ENCODE measurements at places on chromosomes 4 and X.

DNA sequence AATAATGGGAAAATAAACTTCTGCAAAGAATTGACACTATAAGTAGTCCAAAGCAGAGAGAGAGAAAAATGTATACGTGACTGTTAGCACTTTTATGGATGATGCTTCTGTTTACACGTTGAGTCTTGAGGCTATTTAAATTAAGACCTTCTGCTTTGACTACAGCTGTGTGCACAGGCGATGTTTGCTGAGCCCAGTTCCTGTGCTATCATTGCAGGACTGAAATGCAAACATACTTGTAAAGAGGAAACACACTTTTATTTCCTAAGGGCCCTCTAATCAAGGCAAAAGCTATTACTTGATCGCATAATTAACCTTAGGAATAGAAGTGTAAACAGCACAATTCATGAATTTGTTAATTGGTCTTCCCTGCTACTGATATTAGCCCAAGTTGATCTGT lies 226.9 kb downstream of the FBXW7 start:
- DNase-seq: no peak

DNA sequence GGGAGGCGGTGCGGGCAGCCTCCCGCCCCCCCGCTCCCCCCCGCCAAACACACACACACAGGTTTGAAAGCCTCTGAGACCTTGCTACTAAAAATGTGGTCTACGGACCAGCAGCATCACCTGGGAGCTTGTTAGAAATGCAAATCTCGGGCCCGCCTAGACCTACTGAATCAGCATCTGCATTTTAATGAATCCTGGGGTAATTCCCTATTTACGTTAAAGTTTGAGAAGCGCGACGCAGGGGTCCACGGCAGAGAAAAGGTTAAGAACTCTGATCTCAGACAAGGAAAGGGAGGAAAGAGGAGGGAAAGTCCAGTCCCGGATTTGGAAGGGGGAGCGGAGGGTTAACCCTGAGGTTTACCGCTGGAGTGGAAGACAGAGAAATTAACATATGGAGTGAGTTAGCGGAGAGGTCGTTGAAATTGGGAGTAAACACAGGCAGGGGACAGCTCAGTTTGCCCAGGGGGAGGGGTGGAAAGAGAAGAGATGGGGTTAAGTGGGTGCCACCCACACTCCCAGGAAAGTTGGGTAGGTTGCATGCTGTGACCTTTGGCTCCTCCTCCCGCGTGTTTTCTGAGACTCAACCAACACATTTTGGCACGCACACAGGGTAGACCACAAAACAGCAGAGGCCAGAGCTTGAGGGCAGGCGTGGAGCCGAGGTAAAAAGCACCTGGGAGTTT lies 483.6 kb downstream of the BCOR start:
- DNase-seq: no peak

- no peak for DNase-seq
These were observed 8.3 kb upstream of the AGA start for GRCh38 chr4:177450426-177451107.

GRCh38 chr4:133637161-133637560 lies 488.1 kb downstream of the PCDH10 start:
- no peak for DNase-seq

DNA sequence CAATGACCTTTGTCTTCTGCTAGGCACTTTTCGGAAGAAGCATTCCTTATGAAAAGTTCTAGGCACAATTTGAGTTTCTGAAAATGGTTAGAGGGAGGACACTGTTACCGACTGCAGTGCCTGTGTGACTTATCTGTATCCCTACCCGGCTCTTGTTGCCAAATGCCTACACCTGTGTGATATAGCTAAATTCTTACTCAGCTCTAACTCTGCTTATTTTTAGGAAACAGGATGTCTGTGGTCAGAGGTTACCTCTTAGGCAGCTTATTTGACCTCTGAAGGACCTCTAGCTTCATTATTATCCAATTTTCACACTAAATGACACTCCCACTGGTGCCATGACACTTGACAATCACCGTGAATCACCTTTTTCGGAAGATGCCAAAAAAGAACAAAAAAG lies 561.1 kb upstream of the SMIM31 start:
- no peak for DNase-seq

- DNase-seq: no peak
These were observed 946 bp downstream of the ANXA3 start for GRCh38 chr4:78552389-78553042.

GRCh38 chr4:575281-576141 lies 584 bp downstream of the TMEM271 start:
- DNase-seq: peak; percentile 17

- peak; percentile 30 for DNase-seq
These were observed 23.5 kb upstream of the IL2 start for GRCh38 chr4:122479935-122480416.

- no peak for DNase-seq
These were observed 32.3 kb downstream of the PTCHD1 start for GRCh38 chrX:23366914-23367313.

- no peak for DNase-seq
These were observed 648 bp upstream of the SCD5 start for GRCh38 chr4:82799006-82799881.

- no peak for DNase-seq
These were observed 514.4 kb downstream of the RPA4 start for GRCh38 chrX:97398030-97398551.

GRCh38 chrX:6019076-6019475 lies 209.6 kb downstream of the NLGN4X start:
- no peak for DNase-seq

GRCh38 chr4:109026588-109026987 lies 263.7 kb upstream of the ETNPPL start:
- DNase-seq: no peak

DNA sequence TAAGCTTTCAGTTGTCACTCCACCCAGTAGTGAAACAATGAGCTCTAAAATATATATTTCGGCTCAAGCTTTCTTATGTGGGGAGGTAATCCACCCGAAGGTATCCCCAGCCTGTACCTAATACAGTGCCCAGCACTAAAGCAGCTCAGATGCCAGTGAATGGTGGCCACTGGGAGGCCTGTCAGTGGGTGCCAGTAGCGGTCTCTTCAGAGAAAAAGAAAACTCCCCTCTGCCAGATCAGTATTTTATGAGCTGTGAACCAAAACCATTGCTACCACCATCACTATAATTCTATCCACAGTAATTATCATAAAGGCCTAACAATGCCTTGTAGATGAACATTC lies 835 bp upstream of the NFKB1 start:
- peak; percentile 45 for DNase-seq

DNA sequence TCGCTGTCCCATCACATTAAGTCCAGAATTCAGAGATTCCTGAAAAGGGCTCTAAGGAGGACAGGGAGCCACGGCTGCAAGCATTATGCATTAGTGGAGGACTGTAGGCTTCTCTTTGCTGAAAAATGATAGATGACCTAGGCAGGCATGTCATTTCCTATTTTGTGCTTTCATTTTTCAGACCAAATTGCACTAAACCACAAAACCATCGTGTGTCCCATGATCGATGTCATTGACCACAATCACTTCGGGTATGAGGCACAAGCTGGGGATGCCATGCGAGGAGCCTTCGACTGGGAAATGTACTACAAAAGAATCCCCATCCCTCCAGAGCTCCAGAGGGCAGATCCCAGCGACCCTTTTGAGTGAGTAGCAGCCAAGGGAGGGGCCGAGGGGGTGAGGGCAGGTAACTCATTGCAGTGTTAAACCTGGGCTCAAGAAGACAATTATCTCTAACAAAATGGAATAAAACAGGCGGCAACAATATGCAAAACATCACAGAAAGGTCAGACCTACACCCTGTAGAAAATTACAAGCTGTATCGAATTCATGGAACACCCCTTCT lies 355.2 kb upstream of the GALNT7 start:
- DNase-seq: peak; percentile 49

GRCh38 chr4:63717384-63717783 lies 691.9 kb downstream of the TECRL start:
- DNase-seq: no peak

- DNase-seq: no peak
These were observed 43.2 kb upstream of the FUNDC1 start for GRCh38 chrX:44585866-44586265.

DNA sequence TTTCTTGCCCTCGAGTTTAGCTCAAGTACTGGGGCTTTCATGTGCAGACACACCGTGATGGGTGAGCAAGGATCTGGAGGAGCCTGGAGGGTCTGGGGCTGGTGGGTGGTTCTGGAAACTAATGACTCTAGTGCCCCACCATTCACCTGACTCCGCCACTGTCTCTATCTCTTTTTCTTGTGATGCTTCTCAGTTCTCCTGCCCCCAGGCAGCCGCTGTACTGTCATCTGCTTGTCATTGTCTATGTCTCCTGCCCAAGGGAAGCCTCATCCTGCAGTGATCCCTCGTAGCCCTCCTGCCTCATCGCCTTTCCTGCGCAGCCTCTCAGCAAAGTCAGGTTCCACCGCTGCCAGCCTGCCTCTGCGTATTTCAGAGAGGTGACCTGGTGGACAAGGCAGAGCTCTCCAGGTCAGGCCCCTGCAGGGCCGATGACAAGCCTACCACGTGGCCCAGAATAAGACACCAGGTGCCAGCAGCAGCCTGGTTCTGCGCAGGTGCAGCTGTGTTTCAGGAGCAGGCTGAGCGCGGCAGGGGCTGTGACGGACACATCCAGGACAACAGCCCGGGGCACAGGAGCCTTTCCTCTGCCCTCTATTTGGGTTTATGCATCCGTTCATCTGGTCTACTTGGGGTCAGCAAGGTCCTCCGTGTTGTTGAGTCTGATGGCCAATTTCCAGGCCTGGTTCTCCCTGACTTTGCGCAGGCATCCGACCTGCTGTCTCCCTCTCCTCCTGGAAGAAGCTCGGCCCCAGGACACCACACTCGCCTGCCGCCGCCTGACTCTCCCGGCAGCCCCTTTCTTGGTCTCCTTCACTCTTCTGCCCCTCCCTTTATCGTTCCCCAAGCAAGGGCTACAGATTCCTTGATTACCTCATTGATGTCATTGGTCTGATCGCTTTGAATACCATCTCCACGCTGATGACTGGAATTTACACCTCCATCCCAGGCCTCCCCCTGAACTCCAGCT lies 30.9 kb upstream of the CDKN2AIP start:
- no peak for DNase-seq

- DNase-seq: no peak
These were observed 72.3 kb downstream of the NYX start for GRCh38 chrX:41519468-41519867.

GRCh38 chrX:85996555-85996954 lies 50.8 kb downstream of the CHM start:
- DNase-seq: no peak

DNA sequence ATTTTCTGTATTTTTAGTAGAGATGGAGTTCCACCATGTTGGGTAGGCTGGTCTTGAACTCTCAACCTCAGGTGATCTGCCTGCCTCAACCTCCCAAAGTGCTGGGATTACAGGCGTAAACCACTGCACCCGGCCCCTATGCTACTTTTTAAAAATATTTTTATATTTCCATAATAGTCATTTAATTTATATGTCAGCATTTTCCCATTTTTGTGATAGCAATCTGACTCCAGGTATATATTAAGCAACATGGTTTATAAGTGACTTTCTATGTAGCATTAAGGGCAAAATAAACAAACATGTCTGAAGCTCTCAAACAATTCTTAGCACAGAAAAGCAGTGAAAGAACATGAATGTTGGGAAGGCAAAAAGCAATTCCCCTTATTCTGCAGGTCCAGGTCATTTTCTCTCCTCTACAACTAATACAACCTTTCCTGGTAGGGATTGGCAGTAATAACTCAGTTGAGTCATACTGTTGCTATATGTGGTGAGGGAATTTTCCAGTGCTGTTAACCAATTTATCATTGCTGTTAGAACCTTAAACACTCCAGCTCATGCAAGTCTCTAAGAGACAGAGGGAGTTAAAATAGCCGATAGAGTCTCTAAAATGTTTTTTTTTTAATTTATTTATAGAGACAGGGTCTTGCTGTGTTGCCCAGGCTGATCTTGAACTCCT lies 24.0 kb downstream of the SMIM14 start:
- peak; percentile 35 for DNase-seq

- no peak for DNase-seq
These were observed 129.0 kb downstream of the VSIG4 start for GRCh38 chrX:65910899-65911298.

- no peak for DNase-seq
These were observed 126.2 kb downstream of the COL4A6 start for GRCh38 chrX:108312011-108312410.

- no peak for DNase-seq
These were observed 110.3 kb downstream of the UBE2NL start for GRCh38 chrX:143994206-143994605.

DNA sequence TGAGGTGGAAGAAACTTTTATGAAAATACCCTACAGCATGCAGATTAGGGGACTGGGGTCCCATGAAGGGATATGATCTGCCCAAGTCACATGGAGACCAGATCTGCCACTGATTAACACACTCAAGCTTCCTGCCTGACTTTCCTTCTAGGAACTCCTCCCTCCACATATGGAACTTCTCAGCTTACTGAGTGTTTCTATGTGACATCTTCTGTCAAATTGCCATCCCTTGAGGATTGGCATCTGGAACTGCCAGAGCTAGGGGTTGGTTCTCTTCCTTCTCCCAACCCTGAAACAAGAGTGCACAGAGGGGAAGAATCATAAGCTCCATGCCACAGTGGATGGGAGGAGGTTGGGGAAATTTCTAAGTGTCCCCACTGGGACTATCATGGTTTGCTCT lies 150.6 kb upstream of the MBNL3 start:
- no peak for DNase-seq

GRCh38 chr4:42605264-42605663 lies 51.6 kb downstream of the ATP8A1 start:
- DNase-seq: no peak

- no peak for DNase-seq
These were observed 51.4 kb downstream of the SHROOM4 start for GRCh38 chrX:50762578-50762977.

- DNase-seq: peak; percentile 85
These were observed 403 bp downstream of the SGCB start for GRCh38 chr4:52037689-52038102.

- DNase-seq: no peak
These were observed 1.7 kb upstream of the SLC6A8 start for GRCh38 chrX:153685751-153686696.

- peak; percentile 3 for DNase-seq
These were observed 840 bp downstream of the GRID2 start for GRCh38 chr4:92304606-92305005.

- no peak for DNase-seq
These were observed 33.0 kb downstream of the NOP14 start for GRCh38 chr4:2930135-2930757.

DNA sequence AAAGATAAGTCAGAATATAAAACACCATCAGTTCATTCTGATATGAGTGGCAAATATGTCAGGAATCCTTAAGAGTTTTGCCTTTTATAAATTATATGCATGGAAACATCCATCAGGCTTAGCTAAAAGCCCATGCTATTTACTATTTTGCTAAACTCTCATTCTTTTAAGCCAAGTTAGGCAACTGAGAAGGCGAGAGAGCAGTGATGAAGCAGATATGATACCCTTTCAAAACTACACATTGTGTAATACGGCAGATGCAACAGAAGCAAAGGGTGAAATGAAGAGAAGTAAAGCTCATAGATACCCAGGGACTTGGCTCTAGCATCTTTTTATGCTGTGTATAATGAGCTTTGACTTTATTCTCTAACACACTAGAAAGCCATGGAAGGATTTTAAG lies 95.8 kb downstream of the SLIT2 start:
- no peak for DNase-seq

- no peak for DNase-seq
These were observed 55.1 kb downstream of the DMD start for GRCh38 chrX:33156152-33156726.

- no peak for DNase-seq
These were observed at the start of gene PPP1R2C for GRCh38 chrX:42778096-42778495. Gene PPP1R2C (minus strand): TSS chrX:42778163. CDS start chrX:42778079, 84 bp downstream.

All from myocyte (in vitro differentiated cells).